ENCODE measurements at places on chromosomes 3 and 15. TPM values are rescaled to one million over a fixed set of nuclear protein-coding genes. Genes with fewer than 3 reads are reported as not detected.
A peak's percentile ranks its signal among the peaks of the same experiment; 100 is the strongest.

DNA sequence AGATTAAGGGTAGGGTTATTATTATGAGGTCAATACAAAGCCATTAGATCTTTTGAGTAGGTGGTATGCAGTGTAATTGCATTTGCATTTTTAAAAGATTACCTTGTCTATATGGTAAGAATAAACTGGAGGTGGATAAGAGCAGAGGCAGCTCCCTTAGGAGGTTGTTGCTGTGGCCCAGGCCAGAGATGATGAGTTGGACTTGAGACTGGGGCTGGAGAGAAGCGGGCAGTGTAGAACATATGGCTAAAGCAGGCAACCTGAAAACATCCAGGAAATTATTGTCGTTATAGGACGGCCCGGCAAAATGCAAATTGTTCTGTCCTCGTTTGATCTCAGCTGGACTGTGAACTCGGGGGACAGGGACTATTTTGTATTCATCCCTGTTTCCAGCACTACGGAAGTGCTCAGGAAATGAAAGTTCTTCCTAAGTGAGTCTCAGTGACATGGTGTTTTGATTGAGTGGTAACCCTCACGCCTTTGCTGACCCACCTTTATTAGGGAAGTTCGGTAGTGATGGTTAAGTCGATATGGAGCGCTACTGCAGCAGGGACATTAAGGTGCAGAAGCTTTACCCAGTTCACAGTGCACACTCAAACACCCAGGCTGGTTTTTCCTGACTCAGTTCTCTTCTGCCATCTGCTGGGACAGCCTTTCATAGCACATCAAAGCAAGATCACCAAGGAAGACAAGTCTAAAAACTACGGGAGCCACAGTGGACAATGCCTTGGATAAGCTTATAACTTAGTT is 27.2 kb upstream of the VPS33B start:
- DNase-seq, result peak; percentile 25

GRCh38 chr3:170614214-170614966 is 28.5 kb upstream of the SLC7A14 start:
- DNase-seq, result no peak

DNA sequence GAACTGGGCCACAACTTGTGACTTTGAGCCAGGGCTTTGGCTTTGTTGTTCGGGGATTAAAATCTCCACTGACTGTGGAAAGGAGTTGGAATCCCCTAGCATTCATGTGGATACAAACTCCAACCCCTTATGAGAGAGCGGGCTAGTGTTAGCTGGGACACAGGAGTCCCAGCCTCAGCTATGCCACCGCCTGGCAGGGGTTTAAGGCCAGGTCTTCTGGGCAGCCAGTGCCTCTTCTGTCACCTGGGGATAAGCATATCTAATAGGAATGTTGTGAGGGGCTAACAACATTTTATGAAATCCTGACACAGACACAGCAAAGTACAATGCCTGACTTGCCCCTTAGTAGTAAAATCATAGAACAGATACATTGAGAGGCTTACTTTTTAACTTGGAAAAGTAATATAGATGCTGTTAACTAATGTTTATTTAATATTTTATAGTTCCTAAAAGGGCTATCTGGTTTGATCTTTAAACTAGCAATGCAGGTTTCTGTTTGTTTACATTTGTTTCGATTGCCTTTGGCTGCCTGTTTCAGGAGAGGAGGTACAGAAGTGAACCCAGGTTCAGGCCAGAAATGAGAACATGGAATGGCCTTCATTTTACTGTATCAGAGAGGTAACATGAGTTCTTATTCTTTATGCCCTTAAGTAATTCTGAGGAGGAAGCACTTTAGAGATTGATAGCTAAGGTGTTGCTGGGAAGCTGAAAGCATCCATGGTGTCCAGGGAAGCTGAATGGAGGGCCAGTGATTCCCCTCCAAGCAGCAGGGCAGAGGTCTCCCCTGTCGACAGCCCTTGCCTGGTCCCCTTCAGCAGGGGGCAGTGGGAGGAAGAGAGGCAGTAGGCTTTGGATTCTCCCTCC is 8.7 kb downstream of the GPR160 start:
- no peak for DNase-seq

GRM7 gene
- total RNA-seq, result 0.29 TPM

DNA sequence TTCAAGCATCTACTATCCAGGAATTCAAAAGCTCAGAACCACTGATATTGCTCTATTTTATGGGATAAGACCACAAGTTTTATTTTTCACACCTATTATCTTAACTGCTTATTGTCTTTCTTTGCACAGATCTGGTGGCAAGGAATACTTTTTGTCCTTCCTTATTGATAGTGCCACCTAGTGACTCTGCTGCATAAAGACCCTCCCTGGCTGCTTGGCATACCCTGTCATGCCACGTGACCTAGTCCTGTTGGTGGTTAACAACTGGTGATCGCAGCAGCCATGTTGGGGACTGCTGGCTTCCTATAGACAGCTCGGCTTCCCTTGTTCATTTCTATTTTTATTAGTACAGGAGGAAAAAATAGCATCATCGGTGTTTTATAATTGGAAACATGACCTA is 236.3 kb downstream of the MEX3B start:
- DNase-seq, result no peak

DNA sequence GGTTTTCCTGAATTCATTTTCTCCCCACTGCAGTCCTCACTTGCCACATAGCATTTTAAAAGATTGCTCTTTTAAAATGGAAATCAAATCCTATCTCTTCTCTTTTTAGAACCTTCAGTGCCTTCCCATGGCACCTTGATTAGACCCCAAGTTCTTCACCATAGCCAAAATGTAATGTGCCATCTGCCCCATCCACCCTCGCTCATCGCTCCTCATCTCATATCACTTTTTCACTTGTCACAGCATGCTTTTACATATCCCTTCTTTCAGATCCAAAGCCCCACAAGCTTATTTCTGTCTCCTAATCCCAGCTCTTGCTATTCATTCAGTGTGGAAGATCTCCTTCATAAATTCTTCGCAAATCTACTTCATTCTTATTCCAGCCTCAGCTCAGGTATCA is 161.7 kb downstream of the CD47 start:
- DNase-seq, result no peak

HIGD2B gene
- total RNA-seq, result not detected

- DNase-seq, result no peak
These were observed 1.9 kb downstream of the KBTBD8 start for GRCh38 chr3:67000009-67000408.

- no peak for DNase-seq
These were observed 8.0 kb downstream of the FYCO1 start for GRCh38 chr3:45987368-45988291.

DNA sequence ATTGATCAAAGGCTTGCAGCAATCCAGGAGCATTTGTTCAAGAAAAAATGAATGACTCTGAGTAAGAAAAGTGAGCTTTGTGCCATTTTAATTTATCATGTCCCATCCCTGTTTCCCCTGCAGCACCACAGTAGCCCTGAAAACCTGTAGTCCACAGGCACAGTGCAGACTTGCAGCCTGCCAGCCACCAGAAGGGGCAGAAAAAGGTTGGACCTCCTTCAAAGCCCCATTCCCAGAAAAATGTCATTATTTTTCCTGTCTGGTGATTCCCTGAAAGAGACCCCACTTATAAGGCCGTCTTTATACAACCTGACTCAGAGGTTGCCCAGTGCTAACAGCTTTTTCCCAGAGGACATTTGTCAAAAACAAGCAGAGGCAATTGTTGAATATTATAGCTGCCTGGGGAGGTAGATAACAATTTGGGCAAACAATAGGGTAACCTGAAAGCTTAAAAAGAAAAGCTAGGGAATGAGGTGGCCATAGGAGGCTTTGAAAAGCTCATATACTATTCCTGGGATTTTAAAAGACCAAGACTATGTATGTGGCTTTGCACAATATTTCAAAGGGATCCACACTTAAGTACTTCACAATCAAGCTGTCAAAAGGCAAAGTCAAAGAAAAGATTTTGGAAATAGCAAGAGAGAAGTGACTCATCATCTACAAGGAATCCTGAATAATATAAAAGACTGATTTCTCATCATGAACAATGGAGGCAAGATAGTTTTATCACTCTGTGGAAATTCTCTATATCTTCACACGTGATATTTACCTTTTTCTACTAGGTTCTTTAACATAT is 136.8 kb upstream of the PLXNA1 start:
- no peak for DNase-seq

- no peak for DNase-seq
These were observed 89.6 kb downstream of the TM4SF4 start for GRCh38 chr3:149564079-149564478.

ZWILCH gene
- total RNA-seq, result 23.3 TPM

Data from progenitor cell of endocrine pancreas (in vitro differentiated cells).